ENCODE measurements at places on chromosomes 13 and 19.

GRCh38 chr19:31127134-31127967, 221.9 kb downstream of the TSHZ3 start:
- peak; percentile 86 for DNase-seq

GRCh38 chr13:95497381-95497807, 55.1 kb upstream of the CLDN10 start:
- no peak for DNase-seq

GRCh38 chr13:77715233-77715891, 17.9 kb downstream of the SLAIN1 start:
- no peak for DNase-seq

DNA sequence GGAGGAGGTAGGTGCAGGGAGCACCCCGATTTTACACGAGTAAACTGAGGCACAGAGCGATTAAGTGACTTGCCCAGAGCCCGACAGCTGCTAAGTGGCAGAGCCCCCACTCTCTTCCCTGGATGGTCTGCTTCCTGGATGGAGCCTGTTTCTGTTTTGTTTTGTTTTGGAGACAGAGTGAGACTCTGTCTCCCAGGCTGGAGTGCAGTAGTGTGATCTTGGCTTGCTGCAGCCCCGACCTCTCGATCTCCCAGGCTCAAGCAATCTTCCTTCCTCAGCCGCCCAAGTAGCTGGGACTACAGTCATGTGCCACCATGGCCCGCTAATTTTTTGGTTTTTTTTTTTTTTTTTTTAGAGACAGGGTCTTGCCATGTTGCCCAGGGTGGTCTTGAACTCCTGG, 17.3 kb downstream of the BICRA start:
- DNase-seq, result no peak

DNA sequence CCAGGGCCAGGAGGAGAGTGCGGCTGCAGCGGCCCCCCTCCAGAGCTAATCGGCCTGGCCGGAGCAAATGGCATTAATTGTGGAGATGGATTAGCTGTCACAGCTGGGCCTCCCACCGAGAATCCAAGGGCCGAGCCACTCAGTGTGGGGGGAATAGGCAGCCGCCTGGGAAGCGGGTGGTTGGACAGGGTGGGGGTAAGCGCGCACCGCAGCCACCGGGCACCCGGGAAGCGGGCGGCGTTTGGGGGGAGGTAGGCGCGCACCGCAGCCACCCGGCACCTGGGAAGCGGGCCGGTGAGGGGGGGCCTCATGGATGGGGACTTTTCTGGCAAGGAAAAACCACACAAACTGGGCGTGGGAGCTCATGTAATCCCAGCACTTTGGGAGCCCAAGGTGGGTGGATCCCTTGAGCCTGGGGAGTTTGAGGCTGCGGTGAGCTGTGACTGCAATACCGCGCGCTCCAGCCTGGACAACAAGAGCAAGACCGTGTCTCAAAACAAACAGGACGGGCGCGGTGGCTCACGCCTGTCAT, 9.7 kb downstream of the R3HDM4 start:
- DNase-seq, result no peak

Data from fibroblast of the aortic adventitia (primary cell).